Activated naive CD8-positive, alpha-beta T cell treated with anti-CD3 and anti-CD28 coated beads, Interleukin-2, amount 10 ng/mL, durations not matched to agents 7 days and 5 days (primary cell): ENCODE measurements at places on chromosomes 2 and 18.

- H3K27me3 ChIP-seq, result no peaks in the 10 kb centered on the region
- peaks cover 4% of the 10 kb centered on the region for H3K4me1 ChIP-seq
- no peak overlapping the region for H3K27ac ChIP-seq
- peaks cover 6% of the 10 kb centered on the region for H3K36me3 ChIP-seq
- no peak for DNase-seq
Observed at GRCh38 chr18:49243391-49243790, 217.1 kb downstream of the DYM start.

- H3K4me1 ChIP-seq, result peaks cover 63% of the 10 kb centered on the region
- peak overlapping the region; percentile 81 for H3K4me3 ChIP-seq
- no peaks in the 10 kb centered on the region for H3K27me3 ChIP-seq
- peak overlapping the region; percentile 98 for H3K27ac ChIP-seq
- DNase-seq, result peak; percentile 60
Observed at GRCh38 chr18:46156124-46156745, 52.0 kb downstream of the HAUS1 start.

- H3K27me3 ChIP-seq, result no peaks in the 10 kb centered on the region
- DNase-seq, result no peak
- no peak overlapping the region for H3K27ac ChIP-seq
- no peaks in the 10 kb centered on the region for H3K36me3 ChIP-seq
Observed at GRCh38 chr2:191385416-191386160, 140.4 kb downstream of the MYO1B start.

DNA sequence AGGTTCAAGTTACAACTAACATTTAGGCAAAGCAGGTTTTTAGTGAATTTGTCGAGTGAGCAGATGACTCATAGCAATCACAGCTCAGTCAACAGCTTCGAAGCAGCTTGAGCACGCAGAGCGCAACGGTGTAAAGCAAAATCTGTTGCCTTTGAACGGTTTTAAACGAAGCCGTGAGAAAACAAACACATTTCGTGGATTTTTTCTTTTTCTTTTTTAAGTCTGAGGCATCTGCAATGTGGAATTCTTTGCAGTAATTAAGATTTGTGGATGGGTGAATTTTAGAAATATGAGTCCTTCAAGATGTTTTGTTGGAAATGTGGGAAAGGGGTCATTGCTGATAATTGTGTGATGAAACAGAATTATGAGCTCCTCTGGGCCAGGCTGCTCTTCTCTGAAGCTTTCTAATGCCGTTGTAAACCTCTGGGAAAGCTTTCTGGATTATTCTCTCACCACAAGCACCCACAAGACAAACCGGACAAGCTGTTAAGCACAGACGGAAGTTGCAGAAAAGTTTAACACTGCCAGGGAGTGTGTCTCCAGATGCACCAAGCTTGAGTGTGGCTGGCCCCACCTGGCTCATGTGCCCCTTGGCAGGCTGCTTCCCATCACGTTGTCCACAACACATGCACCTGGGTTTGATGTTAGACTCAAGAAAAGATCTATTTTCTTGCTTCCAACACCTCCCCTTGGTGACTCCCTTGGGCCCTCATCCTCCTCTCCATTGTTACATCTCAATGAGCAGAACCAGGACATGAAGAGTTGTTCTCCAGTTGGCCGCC, 224.7 kb downstream of the ACKR3 start:
- no peak overlapping the region for H3K4me3 ChIP-seq
- no peaks in the 10 kb centered on the region for H3K4me1 ChIP-seq
- peaks cover 5% of the 10 kb centered on the region for H3K27me3 ChIP-seq
- no peak overlapping the region for H3K27ac ChIP-seq

DNA sequence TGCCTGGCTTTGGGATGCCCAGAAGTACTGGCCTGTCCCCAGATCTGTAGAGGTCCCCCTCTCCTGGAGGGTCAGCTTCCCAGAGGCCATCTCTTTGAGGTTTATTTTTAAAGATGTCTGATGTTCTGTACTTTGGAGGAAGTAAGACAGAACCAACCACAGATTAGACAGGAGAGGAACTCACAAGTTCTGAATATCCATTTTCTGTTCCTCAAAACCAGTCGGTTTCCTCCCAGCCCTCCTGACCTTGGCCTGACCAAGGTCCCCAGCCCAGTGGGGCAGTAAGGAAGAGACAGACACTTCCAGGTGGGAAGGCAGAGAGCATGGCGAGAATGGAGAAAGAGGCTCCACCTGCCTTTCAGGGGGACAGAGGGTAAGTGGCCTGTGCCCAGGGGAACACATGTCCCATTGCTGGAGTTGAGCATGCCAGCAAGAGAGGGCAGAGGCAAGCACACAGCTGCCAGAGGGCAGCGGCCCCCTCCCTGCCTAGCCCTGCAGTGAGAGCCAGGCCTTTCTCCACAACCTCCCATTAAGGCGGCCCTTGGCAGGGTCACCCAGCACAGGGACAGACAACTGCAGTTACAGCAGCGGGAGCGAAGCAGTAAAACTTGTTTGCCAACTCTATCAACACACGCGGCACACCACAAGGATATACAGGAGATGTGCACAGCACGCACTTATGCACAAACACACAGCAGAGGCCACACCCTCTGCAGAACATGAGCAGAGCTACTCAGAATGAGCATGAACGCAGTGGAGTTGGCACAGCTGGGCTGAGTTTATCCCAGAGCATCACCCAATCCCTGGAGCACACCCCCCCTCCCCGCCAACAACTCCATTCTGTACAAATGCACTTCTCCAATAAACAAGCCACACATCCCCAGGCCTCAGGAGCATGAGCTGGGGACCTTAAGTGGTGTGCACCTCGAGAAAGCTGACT, 18.5 kb upstream of the SEMA4C start:
- no peaks in the 10 kb centered on the region for H3K36me3 ChIP-seq
- no peak overlapping the region for H3K4me3 ChIP-seq
- no peaks in the 10 kb centered on the region for H3K27me3 ChIP-seq
- DNase-seq, result no peak
- H3K27ac ChIP-seq, result no peak overlapping the region

DNA sequence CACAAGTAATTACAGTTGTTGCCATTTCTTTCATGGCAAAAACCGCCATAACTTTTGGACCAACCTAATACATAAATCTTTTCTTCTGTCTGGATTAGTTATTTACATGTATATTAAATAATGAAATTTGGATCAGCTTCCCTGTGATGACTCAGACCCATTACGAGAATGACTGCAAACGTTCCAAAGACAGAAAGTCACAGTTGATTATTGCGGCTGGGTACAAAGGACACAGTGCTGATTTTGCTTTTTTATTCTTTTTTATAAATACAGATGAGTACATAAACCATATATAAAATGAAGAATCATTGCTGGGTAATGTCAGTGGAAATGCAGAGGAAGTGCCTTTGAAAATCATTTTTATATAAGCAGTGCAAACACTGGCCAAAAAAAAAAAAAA, 126.2 kb downstream of the TWIST2 start:
- no peaks in the 10 kb centered on the region for H3K4me1 ChIP-seq
- no peaks in the 10 kb centered on the region for H3K36me3 ChIP-seq
- H3K4me3 ChIP-seq, result no peak overlapping the region
- DNase-seq, result no peak
- peaks cover 7% of the 10 kb centered on the region for H3K27me3 ChIP-seq

DNA sequence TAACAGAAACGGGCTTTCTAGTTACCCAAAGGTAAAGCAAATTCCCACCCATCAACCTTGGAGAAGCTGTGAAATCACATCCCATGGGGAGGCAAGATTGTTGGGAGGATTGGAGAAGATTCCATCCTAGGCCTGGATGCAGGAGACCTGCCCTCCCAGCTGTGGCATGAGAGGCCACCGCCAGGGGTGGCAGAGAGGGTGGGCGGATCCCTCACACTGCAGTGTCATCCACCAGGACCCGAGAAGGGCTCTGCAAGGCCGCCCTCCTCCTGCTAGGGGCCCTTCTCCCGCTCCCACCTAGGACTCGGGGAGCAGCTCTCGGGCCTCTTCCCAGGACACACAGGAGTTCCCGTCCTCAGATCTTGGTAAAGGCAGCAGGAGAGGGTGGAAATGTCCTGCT, 15.5 kb upstream of the ATG16L1 start:
- peaks cover 61% of the 10 kb centered on the region for H3K4me1 ChIP-seq
- H3K36me3 ChIP-seq, result peaks cover 17% of the 10 kb centered on the region
- no peak overlapping the region for H3K27ac ChIP-seq
- H3K27me3 ChIP-seq, result no peaks in the 10 kb centered on the region
- no peak for DNase-seq

DNA sequence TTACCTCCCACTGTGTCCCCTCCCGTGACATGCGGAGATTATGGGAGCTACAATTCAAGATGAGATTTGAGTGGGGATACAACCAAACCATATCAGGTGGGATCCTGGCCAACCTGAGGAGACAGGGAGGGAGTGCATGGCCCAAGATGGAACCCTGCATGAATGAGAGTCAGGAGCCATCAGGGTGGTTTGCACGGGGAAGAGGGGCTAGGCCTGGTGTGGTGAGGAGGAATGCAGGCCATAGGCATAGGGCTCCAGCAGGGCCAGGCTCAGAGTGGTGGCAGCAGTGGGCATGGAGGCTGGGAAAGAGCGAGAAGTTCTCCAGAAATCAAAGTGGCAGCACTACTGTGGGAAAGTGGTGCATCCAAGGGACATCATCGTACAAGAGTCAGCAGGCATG, 74.0 kb upstream of the BCL2L11 start:
- H3K27me3 ChIP-seq, result peaks cover 7% of the 10 kb centered on the region
- H3K4me3 ChIP-seq, result no peak overlapping the region
- H3K4me1 ChIP-seq, result peaks cover 24% of the 10 kb centered on the region
- H3K36me3 ChIP-seq, result peaks cover 4% of the 10 kb centered on the region

DNA sequence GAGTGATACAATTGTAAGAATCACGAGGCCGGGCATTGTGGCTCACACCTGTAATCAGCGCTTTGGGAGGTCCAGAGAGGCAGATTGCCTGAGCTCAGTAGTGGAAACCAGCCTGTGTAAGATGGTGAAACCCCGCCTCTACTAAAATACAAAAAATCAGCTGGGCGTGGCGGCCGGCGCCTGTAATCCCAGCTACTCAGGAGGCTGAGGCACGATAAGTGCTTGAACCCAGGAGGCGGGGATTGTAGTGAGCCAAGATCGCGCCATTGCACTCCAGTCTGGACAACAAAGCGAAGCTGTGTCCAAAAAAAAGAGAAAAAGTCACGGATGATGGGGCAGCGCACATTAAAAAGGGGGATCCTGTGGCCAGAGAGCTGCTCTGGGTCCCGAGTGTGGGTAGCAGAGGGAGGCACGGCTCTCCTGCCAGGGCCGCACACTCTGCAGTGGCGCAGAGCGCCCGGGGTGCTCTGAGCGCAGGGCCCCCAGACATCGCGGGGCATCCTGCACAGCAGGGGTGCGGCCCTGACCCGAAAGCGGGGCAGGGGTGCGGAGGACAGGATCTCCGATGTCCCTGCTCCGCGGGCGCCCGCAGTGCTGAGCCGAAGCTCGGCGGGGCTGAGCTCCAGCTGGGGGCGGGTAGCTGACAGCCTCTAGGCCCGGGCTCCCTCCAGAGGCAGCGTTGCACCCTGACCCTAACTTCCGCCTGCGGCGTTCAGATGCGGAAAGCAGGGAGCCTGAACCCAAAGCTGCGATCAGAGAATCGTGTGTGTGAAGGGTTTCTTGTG, 30.4 kb upstream of the RAB6D start:
- no peaks in the 10 kb centered on the region for H3K36me3 ChIP-seq
- H3K27ac ChIP-seq, result no peak overlapping the region
- H3K27me3 ChIP-seq, result peaks cover 15% of the 10 kb centered on the region
- DNase-seq, result peak; percentile 59

- no peak overlapping the region for H3K4me3 ChIP-seq
- H3K27me3 ChIP-seq, result no peaks in the 10 kb centered on the region
- no peaks in the 10 kb centered on the region for H3K36me3 ChIP-seq
- no peaks in the 10 kb centered on the region for H3K4me1 ChIP-seq
- no peak overlapping the region for H3K27ac ChIP-seq
Observed at GRCh38 chr2:212114489-212114888, 424.1 kb downstream of the ERBB4 start.

GRCh38 chr2:214631406-214631805, 178.1 kb downstream of the BARD1 start:
- no peaks in the 10 kb centered on the region for H3K27me3 ChIP-seq
- H3K4me1 ChIP-seq, result no peaks in the 10 kb centered on the region
- H3K4me3 ChIP-seq, result no peak overlapping the region
- DNase-seq, result no peak

DNA sequence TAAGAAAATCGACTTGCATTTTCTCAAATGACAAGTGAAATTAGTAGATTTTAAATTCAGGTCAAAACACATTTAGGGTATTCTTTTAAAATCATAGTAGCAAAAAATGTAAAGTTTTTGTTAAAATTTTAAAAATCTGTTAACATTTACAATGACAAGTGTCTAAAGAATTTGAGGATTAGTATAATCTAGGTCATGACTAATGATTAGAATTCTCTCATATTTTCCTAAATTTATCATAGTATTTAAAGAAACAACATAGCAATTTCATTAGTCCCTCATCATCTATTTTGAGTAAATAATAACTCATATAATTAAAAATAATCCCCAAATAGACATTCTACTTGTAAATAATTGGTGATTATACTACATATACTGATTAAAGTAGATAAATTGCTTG, 23.6 kb downstream of the THUMPD2 start:
- H3K36me3 ChIP-seq, result peaks cover 49% of the 10 kb centered on the region
- no peaks in the 10 kb centered on the region for H3K27me3 ChIP-seq
- no peak overlapping the region for H3K4me3 ChIP-seq
- peaks cover 2% of the 10 kb centered on the region for H3K4me1 ChIP-seq
- no peak overlapping the region for H3K27ac ChIP-seq
- DNase-seq, result no peak

DNA sequence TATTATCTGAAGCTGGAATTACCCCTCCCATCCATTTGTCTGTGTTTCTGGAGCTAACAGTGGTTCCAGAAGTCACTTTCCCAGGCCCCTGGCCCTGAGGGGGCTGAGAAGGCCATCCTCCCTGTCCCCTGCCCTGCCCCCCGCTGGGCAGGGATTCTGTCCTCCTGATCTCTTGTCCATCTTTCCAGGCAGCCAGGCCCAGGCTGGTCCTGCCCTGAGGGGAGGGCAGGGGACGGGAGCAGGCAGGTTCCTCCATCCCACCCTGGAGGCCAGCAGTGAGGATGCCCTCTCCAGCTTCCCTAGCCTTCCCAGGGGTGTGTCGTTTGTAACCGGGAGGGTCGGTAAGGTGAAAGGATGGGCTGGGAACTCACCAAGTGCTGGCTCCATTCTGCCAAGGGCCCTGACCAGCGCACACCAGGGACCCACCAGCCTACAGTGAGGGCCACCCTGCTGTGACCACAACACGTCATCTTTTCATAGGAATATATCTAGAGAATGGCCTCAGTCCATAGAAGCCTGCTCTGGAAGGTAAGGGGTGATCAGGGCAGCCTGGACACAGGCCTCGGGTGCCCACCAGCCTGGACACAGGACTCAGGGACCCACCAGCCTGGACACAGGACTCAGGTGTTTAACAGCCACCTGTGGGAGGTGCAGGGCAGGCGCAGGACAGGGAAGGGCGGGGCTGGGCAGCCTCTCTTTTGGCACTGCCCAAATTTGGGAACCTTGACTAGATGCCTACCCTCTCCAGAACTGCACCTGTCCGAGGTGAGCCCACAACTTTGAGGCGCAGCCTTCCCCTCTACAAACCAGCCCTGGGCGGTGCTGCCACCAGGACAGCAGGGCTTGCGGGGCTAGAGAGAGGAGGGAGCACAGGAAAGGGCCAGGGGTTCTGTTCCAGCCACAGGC, 35.8 kb upstream of the GPC1 start:
- H3K36me3 ChIP-seq, result no peaks in the 10 kb centered on the region
- H3K27ac ChIP-seq, result no peak overlapping the region
- peaks cover 2% of the 10 kb centered on the region for H3K27me3 ChIP-seq
- H3K4me1 ChIP-seq, result no peaks in the 10 kb centered on the region

- no peak for DNase-seq
- no peaks in the 10 kb centered on the region for H3K4me1 ChIP-seq
- H3K27ac ChIP-seq, result no peak overlapping the region
Observed at GRCh38 chr2:215082446-215082845, 56.0 kb downstream of the ABCA12 start.

- no peaks in the 10 kb centered on the region for H3K36me3 ChIP-seq
- no peak overlapping the region for H3K4me3 ChIP-seq
- no peak overlapping the region for H3K27ac ChIP-seq
- peaks cover 2% of the 10 kb centered on the region for H3K27me3 ChIP-seq
Observed at GRCh38 chr2:23569761-23570365, 184.9 kb downstream of the KLHL29 start.
